ENCODE measurements at places on chromosomes 11 and 22. TPM values are rescaled to one million over a fixed set of nuclear protein-coding genes. Genes with fewer than 3 reads are reported as not detected.
A peak's percentile ranks its signal among the peaks of the same experiment; 100 is the strongest.

The LRRC74B gene
- under 0.01 TPM for total RNA-seq

The CWF19L2 gene
- total RNA-seq, result 13.3 TPM

The C22orf31 gene
- not detected for total RNA-seq

The MFNG gene
- total RNA-seq, result 0.72 TPM

The KCNJ4 gene
- total RNA-seq, result not detected

The P2RY2 gene
- 0.36 TPM for total RNA-seq

The CELSR1 gene
- total RNA-seq, result 2.7 TPM

The MYEOV gene
- 0.88 TPM for total RNA-seq

The NLRP14 gene
- under 0.01 TPM for total RNA-seq

The ADM2 gene
- 9.1 TPM for total RNA-seq

The FBLN1 gene
- total RNA-seq, result 88.3 TPM

The SIK3 gene
- total RNA-seq, result 25.7 TPM

The TEAD1 gene
- total RNA-seq, result 176 TPM

The OR10A2 gene
- not detected for total RNA-seq

The PDGFB gene
- total RNA-seq, result not detected

The SCN2B gene
- total RNA-seq, result not detected

- no peak overlapping the region for H3K27ac ChIP-seq
- peaks cover 24% of the 10 kb centered on the region for H3K36me3 ChIP-seq
- peak; percentile 94 for DNase-seq
- H3K4me3 ChIP-seq, result no peak overlapping the region
Observed at GRCh38 chr22:23289851-23290724, 109.8 kb downstream of the BCR start.

DNA sequence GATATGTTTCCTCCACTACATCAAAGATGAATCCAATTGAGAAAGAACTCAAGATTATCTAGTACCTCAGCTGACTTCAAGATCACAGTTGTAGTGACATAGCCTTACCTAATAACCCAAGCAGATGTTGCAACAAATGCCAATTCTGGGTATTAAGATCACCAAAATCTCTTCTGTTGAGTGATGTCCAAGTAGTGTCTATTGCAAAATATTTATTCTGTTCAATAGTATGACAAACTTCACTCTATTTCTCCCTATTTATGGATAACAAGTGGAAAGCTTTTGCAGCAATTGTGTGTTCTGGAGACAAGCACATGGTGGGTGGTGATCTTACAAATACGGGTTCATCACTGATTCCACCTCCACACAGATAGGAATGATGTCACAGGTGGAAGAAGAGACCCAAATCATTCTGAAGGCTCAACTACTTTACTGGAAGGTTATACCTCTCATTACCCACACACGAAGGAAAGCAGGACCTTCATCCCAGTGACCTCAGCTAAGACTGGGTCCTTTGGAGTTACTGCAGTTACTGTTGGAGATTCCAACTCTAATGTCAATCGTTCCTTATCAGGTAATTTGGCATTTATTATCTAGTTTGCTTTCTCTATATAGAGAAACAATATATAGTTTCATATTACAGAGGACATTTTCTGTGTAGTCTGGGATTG lies 72.0 kb downstream of the CD44 start:
- H3K4me1 ChIP-seq, result peaks cover 35% of the 10 kb centered on the region
- peak overlapping the region; percentile 89 for H3K27ac ChIP-seq
- DNase-seq, result no peak
- H3K27me3 ChIP-seq, result no peaks in the 10 kb centered on the region
- H3K36me3 ChIP-seq, result peaks cover 63% of the 10 kb centered on the region

DNA sequence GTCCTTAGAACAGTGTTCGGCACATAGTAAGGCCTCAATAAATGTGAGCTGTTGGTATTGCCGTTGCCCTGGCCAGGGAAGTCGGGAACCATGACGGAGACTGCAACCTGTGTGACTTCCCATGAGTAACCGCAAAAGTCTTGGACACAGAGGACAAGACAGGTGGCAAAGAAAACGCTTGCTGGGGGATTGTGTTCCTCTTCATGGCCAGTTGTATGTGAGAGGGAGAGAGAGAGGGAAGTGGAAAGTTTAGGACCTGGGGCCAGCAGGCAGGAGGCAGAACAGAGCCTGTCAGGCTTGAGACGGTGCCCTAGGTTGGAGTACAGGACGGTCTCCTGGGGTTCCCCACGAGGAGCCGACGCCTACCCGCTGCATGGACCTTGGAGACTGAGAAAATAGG lies 90.2 kb downstream of the CEP164 start:
- H3K27ac ChIP-seq, result no peak overlapping the region
- DNase-seq, result no peak

DNA sequence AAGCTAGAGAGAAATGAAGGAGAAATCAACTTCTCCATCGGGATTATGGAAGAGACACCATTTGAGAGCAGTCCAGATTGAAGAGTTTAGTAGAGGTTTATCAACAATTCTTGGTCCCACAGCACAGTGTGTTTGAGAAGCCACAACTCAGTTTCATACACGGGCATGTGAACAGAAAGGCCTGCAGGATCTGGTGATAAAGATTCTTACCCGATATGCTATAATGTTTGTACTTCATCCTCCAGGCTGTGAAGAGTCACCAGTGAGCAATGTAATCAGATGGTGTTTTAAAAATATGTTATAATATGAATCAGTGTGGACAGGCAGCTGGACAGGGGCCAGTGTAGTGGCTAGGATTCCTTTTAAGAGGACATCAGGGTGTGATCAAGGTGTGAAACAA lies 29.7 kb upstream of the VWA5A start:
- H3K4me1 ChIP-seq, result no peaks in the 10 kb centered on the region
- H3K27me3 ChIP-seq, result peaks cover 3% of the 10 kb centered on the region

GRCh38 chr11:106420048-106420665 lies 342.7 kb downstream of the AASDHPPT start:
- DNase-seq, result no peak
- H3K4me1 ChIP-seq, result peaks cover 14% of the 10 kb centered on the region
- no peak overlapping the region for H3K4me3 ChIP-seq
- H3K27me3 ChIP-seq, result no peaks in the 10 kb centered on the region

GRCh38 chr11:120867988-120868387 lies 155.9 kb upstream of the TBCEL start:
- no peaks in the 10 kb centered on the region for H3K36me3 ChIP-seq
- H3K4me1 ChIP-seq, result no peaks in the 10 kb centered on the region
- H3K27ac ChIP-seq, result no peak overlapping the region
- no peak for DNase-seq
- no peak overlapping the region for H3K4me3 ChIP-seq

GRCh38 chr11:130909650-130910049 lies 6.6 kb downstream of the SNX19 start:
- DNase-seq, result peak; percentile 81
- peaks cover 22% of the 10 kb centered on the region for H3K4me1 ChIP-seq
- no peak overlapping the region for H3K4me3 ChIP-seq
- H3K27me3 ChIP-seq, result no peaks in the 10 kb centered on the region
- H3K27ac ChIP-seq, result peak overlapping the region; percentile 87
- H3K36me3 ChIP-seq, result peaks cover 86% of the 10 kb centered on the region

DNA sequence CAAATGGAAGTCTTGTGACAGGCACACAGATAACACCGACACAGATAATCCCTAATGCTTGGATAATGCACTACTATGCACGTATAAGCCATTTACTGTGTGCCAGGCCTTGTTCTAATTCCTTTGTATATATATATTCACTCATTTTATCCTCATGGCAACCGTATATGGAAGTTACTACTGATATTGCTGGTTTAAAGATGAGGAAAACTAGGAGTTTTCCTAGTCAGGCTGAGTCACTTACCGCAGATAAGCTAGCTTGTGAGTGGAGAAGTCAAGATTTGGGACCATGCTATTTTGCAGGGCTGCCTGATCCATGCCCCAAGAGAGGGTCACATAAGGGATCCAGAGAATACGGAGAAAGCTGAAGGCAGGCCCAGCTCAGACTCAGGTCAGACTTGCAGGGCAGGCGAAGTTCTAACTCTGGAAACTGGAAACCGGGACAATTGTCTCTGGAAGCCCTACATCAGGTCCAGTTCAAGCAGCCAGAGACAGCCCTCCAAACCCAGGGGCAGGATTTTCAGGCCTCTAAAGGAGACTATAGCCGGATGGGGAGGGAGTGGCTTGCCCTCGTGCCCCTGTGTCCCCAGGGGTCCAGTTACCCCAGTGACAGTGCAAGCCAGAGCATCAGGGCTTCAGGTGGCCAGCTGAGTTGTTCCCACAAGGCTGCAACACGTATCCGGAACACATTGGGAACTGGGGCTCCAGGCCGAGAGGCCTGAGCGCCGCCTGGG lies 534.8 kb downstream of the INSC start:
- H3K4me1 ChIP-seq, result peaks cover 12% of the 10 kb centered on the region
- H3K27me3 ChIP-seq, result peaks cover 5% of the 10 kb centered on the region
- no peak overlapping the region for H3K4me3 ChIP-seq
- DNase-seq, result no peak

DNA sequence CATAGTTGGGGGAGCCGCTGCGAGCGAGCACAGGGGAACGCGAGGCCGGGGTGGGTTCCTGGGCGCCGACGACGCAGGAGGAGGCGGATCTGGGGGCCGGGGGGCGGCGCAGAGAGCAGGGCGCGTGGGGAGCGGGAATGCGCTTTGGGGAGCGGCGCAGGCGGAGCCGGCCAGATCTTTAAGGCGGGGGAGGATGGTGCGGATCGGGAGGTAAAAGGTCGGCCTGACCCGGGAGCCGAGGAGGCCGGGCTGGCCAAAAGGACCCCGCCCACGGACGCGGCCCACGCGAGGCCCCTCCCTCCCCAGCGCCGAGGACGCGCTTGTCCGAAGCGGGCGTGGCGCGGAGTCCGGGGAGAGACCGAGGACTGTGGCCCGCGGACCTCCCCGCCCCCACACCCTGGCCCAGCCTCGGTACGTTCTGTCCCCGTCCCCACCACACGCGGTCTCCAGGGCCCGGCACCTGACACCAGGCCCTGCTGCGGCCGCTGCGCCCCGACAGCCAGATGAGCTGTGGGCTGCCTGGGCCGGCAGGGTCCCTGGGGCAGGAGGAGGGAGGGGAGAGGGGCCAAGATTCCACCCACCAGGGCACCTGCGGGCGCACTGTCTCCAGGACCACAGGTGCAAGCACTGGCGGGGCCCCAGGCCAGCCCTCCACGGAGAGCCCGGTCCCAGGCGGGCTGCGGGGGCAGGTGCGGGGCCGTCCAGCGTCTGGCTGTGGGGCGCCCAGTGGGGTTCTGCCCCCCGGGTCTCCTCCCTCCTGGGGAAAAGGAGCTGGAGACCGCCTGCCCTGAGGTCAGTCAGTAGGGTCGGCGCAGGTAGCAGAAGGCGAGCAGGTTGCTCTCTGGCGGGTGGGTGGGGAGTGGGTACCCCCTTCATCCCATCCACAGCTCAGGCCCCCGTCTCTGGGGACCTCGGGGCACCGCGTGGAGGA lies 10.9 kb downstream of the PIM3 start:
- H3K27ac ChIP-seq, result peak overlapping the region; percentile 40
- peak; percentile 95 for DNase-seq
- H3K36me3 ChIP-seq, result no peaks in the 10 kb centered on the region

DNA sequence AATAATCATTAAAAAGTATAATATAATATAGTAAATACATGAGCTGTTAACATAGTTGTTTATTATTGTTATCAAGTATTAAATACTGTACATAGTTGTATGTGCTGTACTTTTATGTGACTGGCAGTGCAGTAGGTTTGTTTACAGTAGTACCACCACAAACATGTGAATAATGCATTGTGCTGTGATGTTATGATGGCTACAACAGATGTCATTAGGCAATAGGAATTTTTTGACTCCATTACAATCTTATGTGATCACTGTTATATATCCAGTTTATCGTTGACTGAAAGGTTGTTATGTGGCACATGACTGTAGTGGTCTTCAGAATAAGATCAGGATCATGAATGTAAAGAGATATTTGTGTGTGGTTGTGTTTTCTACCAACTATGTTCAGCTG lies 577.8 kb downstream of the JRKL start:
- no peak overlapping the region for H3K4me3 ChIP-seq
- no peak for DNase-seq
- no peaks in the 10 kb centered on the region for H3K36me3 ChIP-seq
- no peaks in the 10 kb centered on the region for H3K4me1 ChIP-seq
- H3K27ac ChIP-seq, result no peak overlapping the region

GRCh38 chr22:37496651-37497050 lies 10.5 kb upstream of the MFNG start:
- H3K36me3 ChIP-seq, result peaks cover 26% of the 10 kb centered on the region
- DNase-seq, result peak; percentile 96
- no peak overlapping the region for H3K4me3 ChIP-seq
- peaks cover 23% of the 10 kb centered on the region for H3K4me1 ChIP-seq
- no peaks in the 10 kb centered on the region for H3K27me3 ChIP-seq

- no peaks in the 10 kb centered on the region for H3K4me1 ChIP-seq
- H3K4me3 ChIP-seq, result no peak overlapping the region
- peak; percentile 30 for DNase-seq
Observed at GRCh38 chr11:41879214-41879613, 419.8 kb upstream of the LRRC4C start.

- DNase-seq, result no peak
- H3K36me3 ChIP-seq, result no peaks in the 10 kb centered on the region
- H3K4me3 ChIP-seq, result no peak overlapping the region
- no peaks in the 10 kb centered on the region for H3K4me1 ChIP-seq
- no peak overlapping the region for H3K27ac ChIP-seq
Observed at GRCh38 chr22:37363261-37363992, 63.9 kb downstream of the ELFN2 start.

DNA sequence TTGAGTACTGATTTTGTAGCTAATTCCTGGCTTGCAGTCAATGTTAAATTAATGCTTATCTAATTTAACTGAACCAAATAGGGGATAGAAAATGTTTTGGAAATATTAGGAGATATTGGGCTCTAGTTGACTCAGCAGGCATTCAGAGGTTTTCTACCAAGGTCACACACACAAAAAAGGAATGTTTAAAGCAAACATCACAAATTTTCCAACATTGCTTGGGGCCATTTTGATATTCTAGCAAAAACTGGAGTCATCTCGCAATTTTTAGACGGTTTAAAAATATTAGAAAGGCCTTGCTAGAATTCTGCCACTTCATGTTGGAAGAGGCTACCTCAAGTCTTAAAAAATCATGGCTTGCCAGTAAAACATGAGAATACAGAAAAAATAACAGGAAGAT lies 2082.1 kb upstream of the RAG2 start:
- H3K4me3 ChIP-seq, result no peak overlapping the region
- H3K27ac ChIP-seq, result no peak overlapping the region

GRCh38 chr22:30422481-30423300 lies 2.9 kb upstream of the MTFP1 start:
- peak overlapping the region; percentile 73 for H3K4me3 ChIP-seq
- peak overlapping the region; percentile 97 for H3K27ac ChIP-seq
- H3K27me3 ChIP-seq, result no peaks in the 10 kb centered on the region
- H3K36me3 ChIP-seq, result peaks cover 32% of the 10 kb centered on the region
- H3K4me1 ChIP-seq, result peaks cover 69% of the 10 kb centered on the region

- peak overlapping the region; percentile 32 for H3K27ac ChIP-seq
- peak overlapping the region; percentile 81 for H3K4me3 ChIP-seq
- peak; percentile 52 for DNase-seq
- peaks cover 27% of the 10 kb centered on the region for H3K4me1 ChIP-seq
- peaks cover 9% of the 10 kb centered on the region for H3K36me3 ChIP-seq
Observed at GRCh38 chr22:37243402-37244113, 511 bp downstream of the RAC2 start.

GRCh38 chr11:29214833-29215232 lies 802.0 kb downstream of the KCNA4 start:
- H3K27me3 ChIP-seq, result no peaks in the 10 kb centered on the region
- H3K4me3 ChIP-seq, result no peak overlapping the region
- no peak overlapping the region for H3K27ac ChIP-seq
- no peaks in the 10 kb centered on the region for H3K36me3 ChIP-seq

All from osteoblast (primary cell).